ENCODE measurements at places on chromosomes 12 and 14. TPM values are rescaled to one million over a fixed set of nuclear protein-coding genes. Genes with fewer than 3 reads are reported as not detected.

GPR162 gene
- total RNA-seq = 1.1 TPM

ST8SIA1 gene
- total RNA-seq = not detected

TAS2R46 gene
- total RNA-seq = not detected

CFAP251 gene
- total RNA-seq = 1.5 TPM

IGF1 gene
- not detected for total RNA-seq

SPIC gene
- total RNA-seq = not detected

ADCY6 gene
- 15.8 TPM for total RNA-seq
